ENCODE measurements at places on chromosomes 4 and X.

DNA sequence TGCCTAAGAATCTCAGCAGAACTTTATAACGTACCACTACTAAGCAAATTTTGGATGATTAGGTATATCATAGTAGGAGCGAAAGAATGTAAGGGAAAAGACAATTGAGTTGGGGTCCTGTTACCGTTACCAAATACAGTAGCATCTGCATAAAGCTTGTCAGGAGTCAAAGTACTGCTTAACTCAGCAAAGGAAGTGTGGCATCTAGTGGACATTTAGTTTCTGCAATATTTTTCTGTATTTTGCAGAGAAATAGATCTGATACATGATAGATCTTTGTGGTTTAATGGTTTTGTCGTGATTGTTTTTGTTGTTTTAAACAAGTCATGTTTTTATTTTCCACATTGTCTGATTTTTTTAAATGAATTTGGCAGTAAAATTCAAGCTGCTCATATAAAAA is 81.0 kb upstream of the SMARCAD1 start:
- no peak for DNase-seq

DNA sequence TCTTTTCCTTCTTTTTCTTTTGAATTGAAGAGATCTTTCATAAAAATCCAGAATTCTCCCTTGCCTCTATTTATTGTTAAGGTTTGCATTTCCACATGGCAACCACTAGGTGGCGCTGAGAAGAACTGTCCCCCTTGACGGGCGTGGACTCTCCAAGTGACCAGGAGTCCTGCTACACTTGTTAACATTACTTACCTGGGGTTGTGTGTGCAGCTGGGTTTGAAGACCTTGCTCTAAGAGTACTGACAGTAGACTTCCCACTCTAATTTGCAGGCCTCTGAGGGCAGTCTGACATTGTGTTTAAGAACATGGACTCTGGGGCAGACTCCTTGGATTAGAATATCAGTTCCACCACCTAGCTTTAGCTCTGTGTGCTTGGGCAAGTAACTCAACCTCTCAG is 52.8 kb downstream of the GPRIN3 start:
- DNase-seq: peak; percentile 40

DNA sequence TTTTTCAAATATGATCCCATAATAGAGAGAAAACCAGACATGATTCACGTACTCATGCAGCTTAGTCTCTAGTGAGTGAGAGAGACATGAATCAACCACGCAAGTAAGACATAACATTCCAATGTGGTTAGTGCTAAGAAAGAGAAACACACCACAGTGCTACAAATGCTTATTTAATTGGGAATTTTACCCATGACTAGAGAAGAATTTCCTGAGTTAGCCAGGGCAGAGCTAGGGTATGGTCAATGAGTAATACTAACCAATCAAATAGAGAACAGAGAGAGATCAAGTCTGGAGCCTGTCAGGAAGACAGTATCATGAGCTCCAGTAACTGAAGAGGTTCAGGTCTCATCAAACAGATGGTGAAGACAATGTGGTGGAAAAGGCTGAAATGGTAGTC is 495.2 kb downstream of the PDGFC start:
- no peak for DNase-seq

GRCh38 chr4:40789031-40789430 is 39.3 kb downstream of the NSUN7 start:
- DNase-seq: no peak

DNA sequence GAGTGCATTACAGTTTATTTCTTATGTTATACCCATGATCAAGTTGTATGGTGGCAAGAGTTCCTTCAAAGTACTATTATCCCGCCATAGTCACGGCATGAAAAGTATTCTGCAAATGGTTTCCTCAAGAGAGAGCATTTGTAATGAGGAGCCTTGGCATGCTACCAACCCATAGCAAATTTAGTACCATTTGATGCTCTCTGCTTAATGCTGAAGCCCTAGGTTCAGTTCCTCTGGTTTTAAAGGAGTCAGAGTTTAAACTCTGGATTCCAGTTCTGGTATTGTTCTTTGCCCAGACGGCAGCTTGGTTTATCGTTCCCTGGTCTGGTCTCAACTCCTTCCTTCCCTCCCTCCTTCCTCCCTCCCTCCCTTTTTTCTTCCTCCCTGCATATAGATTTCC is 371.3 kb downstream of the BMPR1B start:
- no peak for DNase-seq

DNA sequence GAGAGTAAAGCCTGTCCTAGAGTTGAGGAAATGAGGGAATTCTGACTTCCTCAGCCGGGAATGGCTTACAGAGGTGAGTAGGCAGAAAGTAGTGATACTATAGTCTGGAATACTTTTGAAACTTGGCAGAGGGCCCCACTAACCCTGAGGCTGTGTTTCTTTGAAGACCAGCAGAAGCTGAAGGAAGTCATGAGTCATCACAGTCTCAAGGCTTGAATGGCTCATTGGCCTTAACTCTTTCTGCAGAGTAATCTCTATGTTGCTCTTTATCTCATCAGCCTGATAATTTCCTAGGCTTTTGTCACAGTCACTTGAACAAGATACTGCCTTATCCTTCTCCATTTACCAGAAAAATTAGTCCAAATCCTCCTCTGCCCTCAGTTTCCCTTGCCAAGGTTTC is 80.8 kb downstream of the ANKRD50 start:
- peak; percentile 8 for DNase-seq

GRCh38 chr4:93732509-93732908 is 96.0 kb upstream of the ATOH1 start:
- DNase-seq: no peak

DNA sequence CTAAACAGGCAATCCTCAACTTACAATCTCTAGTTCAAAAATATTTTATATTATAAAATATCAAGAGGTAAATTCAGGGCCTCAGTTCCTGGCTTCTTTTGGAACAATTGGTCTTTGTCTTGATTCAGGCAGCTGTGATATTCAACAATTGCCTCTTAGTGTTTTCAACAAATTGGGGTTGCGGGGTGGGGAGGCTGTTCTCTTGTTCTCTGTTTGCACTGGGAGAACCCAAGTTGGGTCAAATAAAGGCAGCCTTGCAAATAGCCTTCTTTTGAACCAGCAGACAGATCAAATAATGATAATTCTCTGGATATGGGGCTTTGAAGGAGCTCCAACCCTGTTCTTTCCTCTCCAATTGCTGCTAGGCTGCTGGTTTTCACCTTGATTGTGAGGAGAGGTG is 142.5 kb downstream of the COL4A5 start:
- no peak for DNase-seq

- DNase-seq: peak; percentile 59
Observed at GRCh38 chr4:78059524-78059889, 2.4 kb downstream of the FRAS1 start.

- no peak for DNase-seq
Observed at GRCh38 chr4:62543002-62543401, 1342.9 kb downstream of the ADGRL3 start.

DNA sequence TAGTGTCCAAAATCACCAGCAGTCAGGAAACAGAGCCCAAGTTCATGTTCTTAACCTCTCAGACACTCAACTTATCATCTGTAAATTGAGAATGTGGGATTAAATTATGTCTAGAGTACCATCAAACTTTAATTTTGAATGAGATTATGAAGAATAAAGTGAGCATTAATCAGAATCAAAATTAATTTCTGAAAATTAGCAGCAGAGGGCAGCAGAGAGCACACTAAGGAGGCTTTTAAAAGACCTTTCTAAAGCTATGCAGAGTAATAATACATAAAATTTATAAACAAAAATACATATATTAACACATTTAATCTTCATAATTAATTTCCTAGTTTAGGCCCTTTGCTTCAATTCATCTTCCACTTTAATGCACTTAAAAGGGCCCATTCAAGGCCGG is 7.1 kb downstream of the TASL start:
- DNase-seq: no peak

DNA sequence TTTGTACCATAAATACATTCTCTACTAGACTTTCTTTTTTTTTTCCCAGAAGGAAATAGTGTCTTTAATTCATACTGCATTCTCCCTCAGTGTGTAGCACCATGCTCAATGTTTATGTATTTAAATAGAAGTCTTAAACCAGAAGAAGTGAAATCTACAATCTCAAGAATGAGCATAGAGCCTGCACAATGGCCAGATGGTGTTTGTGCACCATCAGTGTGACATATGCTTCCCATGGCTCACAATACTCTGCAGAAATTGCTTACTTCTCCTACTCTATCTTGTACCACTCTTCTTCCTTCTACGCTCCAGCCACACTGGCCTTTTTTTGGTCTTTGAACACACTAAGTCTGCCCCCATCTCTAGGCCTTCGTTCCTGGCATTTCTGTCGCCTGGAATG is 2.6 kb upstream of the DOCK11 start:
- no peak for DNase-seq

GRCh38 chr4:164935363-164935762 is 42.1 kb downstream of the TRIM61 start:
- no peak for DNase-seq

DNA sequence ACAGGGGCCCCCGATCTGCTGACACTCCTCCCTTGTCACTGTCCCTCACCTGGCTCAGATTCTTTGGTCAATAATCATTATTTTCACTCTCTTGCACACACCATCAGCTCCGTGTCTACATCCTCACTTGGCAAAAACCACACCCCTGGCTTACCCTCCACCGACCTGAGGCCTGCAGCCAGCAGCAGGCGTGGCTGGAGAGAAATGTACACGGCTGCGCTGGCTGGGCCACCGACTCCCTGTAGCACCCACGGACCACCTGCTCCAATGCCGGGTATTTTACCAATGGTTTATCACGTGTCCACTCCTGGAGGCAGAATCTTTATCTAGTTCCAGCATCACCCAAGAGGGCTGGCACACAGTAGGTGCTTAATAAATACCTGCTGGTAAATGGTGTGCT is 98.4 kb downstream of the WFS1 start:
- DNase-seq: no peak

GRCh38 chr4:64095398-64095797 is 313.9 kb downstream of the TECRL start:
- no peak for DNase-seq

Measured in transverse colon (tissue), 4 donors.